Neural progenitor cell (in vitro differentiated cells): ENCODE measurements at places on chromosomes 11 and 22. TPM values are rescaled to one million over a fixed set of nuclear protein-coding genes. Genes with fewer than 3 reads are reported as not detected.

DNA sequence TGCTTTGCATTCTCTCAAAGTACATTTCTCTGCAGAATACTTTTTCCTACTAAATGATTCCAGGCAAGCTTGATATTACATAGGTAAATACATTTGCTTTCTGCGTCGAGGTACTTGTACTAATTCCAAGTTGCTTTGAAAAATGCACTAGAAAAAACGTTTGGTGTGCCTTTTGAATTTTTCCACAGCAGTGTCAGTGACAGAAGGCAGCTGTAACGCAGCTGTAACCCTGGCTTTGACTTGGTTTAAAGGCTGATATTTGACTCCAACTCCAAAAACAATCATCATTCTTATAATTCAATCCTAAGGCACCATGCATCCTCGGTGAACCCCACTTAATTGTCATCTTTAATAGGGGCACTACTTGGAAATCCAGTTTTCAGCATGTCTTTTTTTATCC is 125.0 kb downstream of the MAML2 start:
- no peak for DNase-seq

DNA sequence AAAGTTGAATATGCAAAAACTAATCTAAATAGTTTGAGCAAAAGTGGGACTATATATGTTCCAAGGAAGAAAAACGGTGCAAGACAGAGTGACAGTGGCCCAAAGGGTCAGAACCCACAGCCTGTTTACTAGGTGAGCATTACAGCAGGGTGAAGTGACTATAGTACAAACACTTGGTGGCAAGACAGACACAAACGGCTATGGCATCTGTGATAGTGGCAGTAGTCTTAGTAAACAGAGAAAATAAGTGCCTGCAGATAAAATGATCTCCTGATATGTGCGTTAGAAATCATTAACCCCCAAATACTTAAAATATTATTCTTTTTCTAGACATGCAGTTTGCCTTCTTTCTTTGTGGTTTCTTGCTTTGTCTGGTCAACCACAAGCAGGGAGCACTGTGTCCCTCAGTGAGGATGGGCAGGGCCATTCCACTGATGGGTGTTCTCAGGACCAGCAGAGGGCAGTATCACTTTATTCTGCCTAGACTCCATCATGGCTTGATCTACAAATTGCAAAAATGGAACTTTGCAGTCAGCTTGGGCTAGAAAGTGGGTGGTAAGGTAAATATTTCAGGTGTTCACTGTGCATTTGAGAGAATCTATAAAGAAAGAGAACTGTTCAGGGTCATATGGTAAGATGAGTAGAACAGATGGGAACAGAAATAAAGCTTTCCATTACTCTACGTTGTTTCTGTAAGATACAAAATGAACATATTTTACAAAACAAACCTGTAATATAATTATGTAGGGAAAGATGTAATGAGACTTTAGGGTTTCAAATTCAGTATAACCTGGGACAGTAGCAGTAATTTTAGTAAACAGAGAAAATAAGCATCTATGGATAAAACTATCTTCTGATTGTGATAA is 198.2 kb downstream of the SWAP70 start:
- peak; percentile 83 for DNase-seq

DNA sequence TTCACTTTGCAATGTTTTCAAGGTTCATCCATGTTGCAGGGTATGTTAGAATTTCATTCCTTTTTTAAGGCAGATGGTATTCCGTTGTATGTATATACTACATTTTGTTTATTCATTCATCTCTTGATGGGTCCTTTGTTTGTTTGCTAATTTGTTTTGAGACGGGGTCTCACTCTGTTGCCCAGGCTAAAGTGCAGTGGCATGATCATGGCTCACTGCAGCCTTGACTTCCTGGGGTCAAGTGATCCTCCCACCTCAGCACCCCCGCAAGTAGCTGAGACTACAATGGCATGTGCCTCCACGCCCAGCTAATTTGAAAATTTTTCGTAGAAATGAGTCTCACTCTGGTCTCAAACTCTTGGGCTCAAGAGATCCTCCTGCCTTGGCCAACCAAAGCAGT is 6.2 kb downstream of the UVRAG start:
- no peak for DNase-seq

DNA sequence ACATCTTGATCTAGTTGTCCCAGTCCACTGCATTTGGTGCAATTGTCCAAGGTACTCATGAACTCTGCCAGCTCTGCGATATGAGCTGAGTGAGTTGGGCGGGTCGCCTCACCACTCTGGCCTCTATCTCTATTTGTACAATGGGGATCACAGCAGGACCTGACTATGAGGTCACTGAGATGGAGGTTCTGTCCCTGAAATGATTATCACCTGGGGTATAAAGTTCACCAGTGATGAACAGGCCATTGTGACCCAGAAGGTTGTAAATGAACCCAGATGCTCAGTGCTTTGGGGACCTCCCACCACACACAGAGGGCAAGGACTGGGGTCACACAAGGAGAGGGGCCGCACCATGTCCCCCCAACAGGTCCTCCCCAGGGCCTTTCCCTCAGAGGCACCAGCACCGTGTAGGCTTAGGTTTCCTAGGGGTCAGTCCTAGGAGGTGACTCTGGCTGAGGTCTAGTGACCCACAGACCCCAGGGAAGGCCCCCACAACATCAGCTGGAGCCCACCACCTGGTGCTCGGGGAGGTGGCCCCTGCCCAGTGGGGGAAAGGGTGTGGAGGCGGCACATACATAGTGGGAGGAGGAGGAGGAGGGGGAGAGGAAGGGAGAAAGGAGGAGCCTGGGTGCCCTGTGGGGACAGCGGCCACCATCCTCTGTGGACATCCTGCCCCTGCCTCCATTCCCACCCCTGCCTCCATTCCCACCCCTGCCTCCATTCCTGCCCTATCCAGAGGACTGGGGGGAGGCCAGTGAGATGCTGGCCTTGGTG is 25.0 kb upstream of the IGLL1 start:
- DNase-seq, result no peak

DNA sequence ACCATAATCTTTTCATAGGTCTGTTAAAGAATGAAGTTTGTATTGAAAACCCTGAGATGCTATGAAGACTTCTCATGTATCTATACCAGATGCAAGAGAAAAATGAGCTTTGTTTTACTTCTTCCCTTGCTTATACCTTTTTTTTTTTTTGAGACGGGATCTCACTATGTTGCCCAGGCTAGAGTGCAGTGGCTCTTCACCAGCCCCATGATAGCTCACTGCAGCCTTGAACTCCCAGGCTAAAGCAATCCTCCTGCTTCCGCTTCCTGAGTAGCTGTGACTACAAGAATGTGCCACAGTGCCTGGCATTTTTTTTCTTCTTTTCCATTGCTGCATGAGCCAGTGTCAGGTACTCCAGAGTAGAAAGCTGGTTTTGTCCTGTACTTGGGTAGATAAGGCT is 10.8 kb downstream of the CEP295 start:
- no peak for DNase-seq

DNA sequence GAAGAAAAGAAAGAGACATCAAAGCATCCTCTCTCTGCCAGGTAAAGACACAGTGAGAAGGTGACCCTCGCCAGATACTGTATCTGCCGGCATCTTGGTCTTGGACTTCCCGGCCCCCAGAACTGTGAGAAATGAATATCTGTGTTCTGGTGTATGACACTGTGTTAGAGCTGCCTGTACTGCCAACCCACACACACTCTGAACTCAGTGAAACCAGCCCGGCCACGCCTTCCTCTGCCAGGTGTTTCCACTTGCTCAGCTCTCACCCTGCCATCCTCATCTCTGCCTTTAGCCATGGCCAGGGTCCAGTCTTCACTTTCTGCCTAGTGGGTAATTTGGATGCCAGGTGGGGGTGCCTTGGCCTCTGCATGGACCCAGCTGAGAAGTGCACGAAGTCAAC is 24.0 kb downstream of the CBX7 start:
- no peak for DNase-seq

- no peak for DNase-seq
Observed at GRCh38 chr11:10797001-10797400, 11.7 kb downstream of the EIF4G2 start.

DNA sequence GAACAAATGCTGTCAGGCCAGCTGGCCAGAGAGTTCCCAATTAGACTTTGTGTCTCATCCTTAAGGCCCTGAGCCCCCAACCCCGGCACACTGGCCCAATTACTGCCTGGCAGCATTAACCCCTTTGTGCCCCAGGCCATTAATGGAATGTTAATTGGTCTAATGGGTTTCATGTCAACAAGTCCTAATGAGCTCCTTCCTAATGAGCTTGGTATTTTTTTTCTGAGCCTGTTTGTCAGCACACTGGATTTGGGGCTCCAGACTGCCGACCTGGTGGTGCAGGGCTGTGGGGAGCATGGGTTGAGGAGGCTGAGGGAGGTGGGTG is 148.8 kb downstream of the FEZ1 start:
- peak; percentile 79 for DNase-seq

DNA sequence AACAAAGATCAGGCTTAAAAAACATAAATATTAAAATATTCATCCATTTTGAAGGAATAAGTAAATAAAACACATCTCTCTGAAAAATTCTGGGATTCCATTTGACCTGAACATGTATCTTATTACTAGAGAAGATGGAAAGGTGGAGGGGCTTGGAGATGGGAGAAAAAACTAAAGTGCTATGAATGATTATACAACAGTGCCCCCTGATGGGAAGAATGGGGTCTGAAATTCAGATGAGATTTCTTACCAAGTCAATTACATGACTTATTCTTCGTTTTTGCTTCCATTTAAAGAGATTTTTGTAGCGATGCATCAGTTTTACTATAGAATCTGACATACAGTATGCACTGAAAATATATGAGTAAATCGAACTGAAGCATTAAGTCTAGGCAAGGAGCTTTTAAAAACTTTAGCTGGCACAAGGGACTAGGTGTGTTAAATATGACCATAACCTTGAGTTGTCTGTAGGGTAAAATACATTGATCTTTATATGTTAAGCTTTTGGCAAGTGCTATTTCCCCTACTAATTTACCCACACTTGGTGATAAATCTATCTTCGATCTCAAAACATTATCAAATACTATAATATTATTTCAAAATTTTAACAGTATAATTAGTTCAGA is 718.8 kb downstream of the CNTN5 start:
- peak; percentile 59 for DNase-seq

CCDC73 gene
- total RNA-seq, result not detected in 2 replicates

OR51B2 gene
- total RNA-seq, result 0.40 TPM in 1 of 2 replicates, not detected in the other
